ENCODE measurements at places on chromosomes 1 and 21.

GRCh38 chr1:207781312-207781711 lies 29.5 kb downstream of the CD46 start:
- no peak for DNase-seq

DNA sequence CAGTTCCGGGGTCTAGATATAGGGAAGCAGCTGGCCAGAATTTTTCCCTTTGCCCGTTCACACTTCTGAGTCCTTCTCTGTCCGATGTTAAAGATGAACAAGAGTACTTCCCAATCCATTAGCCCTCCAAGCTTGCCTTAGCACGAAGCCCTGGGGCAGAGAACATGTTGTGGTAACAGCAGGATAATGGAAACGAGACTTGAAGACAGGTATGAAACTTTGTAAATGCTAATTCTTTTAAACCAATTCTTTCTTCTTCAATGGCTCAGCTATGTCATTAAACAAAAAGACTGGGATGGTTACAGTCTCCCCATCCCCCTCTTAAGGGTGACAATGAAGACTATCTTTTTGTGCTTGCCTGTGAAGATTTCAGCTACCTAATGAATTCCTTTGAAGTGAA lies 218.5 kb downstream of the PLA2G4A start:
- no peak for DNase-seq

DNA sequence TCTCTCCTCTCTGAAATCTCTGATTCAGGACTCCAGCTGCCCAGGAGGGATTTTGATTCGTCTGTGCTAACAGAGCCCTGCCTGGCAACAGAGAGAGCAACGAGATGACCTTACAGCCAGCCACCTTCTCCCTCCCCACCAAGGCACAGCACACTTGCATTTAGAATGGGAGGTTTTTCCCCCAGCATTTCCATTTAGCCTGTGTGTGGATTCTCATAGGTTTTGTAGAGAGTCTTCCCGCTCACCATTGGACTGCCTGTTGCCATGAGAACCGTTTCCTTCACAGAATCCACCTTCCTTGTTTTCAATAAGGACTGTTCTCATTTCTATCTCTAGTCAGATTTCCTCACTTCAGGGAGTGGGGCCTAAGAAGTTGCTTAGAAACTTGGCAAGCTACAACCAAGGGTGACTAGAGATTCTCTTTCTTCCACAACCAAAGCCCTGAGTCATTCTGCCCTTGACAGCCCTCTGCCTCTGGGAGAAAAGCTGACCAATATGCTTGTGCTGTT lies 5.8 kb upstream of the IKBKE start:
- no peak for DNase-seq

- no peak for DNase-seq
These were observed 18.8 kb upstream of the EPS8L3 start for GRCh38 chr1:109782514-109782913.

- no peak for DNase-seq
These were observed 56.2 kb upstream of the COL18A1 start for GRCh38 chr21:45348591-45349327.

- no peak for DNase-seq
These were observed 70.7 kb upstream of the ZNF644 start for GRCh38 chr1:91092503-91092902.

DNA sequence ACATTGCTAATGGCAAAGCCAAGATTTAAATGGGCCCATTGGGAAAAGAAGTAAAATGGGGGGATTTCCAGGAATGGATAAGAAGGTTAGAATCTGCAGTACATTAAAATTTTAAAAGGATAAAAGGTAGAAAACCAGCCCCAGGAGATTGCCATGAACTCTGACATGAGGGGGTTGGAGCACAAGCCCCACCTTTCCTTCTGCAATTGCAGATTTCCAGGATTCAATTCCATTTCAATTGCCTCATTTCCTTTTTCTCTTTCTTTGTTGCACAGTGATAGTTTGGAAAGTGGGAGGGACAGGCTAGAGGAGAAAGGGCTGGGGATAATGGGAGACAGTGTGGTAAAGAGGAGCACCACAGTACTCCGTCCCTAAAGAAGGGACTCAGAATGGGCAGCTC lies 238.5 kb upstream of the RAB4A start:
- no peak for DNase-seq

DNA sequence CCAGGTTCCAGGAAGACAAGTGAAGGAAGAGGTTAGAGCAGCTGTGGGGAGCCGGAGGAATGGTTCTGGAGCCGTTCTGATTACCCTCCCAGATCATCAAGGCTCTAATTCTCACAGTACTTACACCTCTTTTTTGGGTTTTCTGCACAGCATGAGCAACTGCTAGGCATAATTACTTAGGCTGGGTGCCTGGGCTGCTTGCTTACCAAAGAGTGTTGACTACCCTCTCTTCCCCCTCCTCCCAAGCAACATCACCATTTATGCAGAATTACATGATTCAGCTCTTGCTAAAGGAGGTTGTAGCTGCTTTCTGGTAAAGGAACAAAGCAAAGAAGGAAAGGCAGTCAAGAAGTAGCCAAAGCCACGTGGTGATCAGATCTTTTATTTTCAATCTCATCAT lies 397.2 kb downstream of the KCNH1 start:
- no peak for DNase-seq

DNA sequence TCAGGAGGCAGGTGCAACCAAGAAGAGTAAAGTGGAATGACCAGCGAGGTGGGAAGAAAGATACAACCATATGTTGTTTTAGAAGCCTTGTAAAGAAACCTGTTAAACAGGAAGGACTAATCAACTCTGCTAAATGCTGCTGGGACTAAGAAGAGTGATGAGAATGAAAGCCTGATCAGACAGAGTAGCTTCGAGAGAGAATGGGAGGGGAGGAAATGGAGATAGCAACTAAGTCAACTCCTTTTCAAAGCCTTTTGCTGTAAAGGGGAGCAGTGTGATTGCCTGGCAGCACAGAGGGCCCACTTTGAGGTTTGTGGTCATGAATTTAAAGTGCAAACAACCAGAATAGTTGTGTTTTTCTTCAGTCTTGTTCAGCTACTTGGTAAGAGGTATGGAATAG lies 31.4 kb downstream of the SLC30A7 start:
- no peak for DNase-seq

- DNase-seq: no peak
These were observed 126.9 kb downstream of the CLIC6 start for GRCh38 chr21:34795548-34796180.

GRCh38 chr21:34536820-34537219 lies 24.8 kb upstream of the KCNE1 start:
- DNase-seq: no peak

DNA sequence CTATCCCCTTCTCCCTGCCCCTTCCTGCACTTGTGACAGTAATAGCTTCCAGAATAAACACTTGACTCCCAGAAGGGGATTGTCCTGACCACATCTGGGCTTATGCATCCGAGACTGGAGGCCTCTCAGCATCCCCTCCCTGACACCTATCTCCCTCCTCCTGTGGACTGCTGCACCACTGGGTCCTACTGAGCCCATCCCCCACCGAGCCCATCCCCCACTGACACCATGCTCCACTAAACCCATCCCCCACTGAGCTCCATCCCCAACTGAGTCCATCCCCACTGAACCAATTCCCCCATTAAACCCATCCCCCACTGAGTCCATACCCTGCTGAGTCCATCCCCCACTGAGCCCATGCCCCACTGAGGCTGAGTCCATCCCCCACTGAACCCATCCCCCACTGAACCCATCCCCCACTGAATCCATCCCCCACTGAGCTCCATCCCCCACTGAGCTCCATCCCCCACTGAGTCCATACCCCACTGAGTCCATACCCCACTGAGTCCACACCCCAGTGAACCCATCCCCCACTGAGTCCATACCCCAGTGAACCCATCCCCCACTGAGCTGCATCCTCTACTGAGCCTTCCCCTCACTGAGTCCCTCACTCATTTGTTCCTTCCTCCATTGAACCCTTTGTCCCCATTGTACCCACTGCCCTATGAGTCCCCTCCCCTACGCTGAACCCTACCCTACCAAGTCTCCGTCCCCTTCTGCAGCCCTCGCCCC lies 5.6 kb downstream of the PDZK1IP1 start:
- no peak for DNase-seq

- no peak for DNase-seq
These were observed 1252.1 kb upstream of the ADGRL4 start for GRCh38 chr1:80258659-80259058.

DNA sequence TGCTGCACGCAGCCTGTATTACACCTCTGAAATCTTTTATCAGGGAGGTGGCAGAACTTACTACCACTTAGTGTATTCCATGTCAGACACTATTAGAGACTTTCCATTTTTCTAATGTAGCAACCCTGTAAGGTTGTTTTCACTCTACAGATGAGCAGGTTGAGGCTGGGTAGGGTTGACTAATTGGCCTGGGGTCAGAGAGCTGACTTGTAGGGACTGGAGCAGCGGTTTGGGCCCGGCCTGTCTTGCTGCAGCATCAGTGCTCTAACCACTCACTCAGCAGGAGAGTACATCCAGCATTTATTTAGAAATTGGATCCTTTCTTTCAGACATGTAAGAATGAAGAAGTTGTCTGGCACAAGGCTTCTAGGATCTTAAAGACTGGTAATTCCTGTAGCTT lies 25.7 kb upstream of the NBL1 start:
- no peak for DNase-seq

- no peak for DNase-seq
These were observed 587 bp upstream of the SLC25A34 start for GRCh38 chr1:15735304-15736037.

DNA sequence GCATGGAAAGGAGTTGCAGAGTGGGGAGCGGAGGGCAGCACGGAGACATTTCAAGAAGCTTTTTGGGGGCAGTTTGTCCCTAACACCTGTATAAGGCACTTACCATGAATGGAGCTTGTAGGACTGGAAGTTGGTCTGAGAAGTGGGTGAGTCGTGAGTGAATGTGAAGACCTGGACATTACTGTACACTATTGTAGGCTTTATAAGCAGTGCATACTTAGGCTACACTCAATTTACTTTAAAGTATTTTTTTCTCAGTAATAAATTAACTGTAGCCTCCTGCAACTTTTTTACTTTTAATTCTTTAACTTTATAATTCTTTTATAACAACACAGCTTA lies 141.6 kb upstream of the ETV3 start:
- DNase-seq: no peak

- DNase-seq: no peak
These were observed 7.0 kb upstream of the ZBTB48 start for GRCh38 chr1:6572653-6573383.

GRCh38 chr1:56225964-56226815 lies 353.2 kb downstream of the PLPP3 start:
- no peak for DNase-seq

- DNase-seq: no peak
These were observed 31.3 kb upstream of the LRIG2 start for GRCh38 chr1:113041569-113042284.

DNA sequence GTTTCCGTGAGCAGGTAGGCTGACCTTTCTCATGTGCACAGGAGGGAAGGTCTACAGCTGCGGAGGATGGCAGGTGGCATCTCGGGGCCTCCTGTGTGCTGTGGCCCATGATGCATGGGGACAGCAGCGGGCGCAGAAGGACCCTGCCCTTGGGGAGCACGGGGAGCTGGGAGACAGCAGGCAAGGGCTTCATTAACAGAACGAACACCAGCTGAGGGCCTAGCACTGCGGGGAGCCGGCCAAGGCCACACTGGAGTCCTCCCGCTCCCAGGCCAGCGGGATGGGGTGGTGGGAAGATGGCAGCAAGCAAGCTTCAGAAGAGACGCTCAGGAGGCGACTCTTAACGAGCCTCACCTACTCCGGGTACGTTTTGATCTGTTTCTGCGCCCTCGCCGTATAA lies 66.6 kb downstream of the SCCPDH start:
- DNase-seq: no peak

DNA sequence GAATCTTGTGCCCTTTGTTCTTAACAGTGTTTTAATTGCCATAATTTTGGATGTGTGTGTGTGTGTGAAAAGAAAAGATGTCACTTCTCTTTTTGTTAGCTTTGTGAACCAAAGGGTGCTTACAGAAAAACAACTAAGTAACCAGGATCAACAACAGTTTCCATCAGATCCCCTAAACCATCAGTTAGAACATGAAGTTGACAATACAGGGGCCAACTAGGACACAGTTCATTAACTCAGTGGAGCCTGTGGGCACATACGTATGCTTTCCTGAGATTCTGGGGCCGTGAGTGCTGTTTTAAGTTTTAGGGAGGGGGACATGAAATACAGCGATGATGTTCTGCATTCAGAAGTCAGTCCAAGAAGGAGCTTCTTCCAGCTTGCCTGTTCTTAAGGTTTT lies 133.6 kb downstream of the TLR5 start:
- DNase-seq: no peak

GRCh38 chr21:44482581-44483287 lies 27.4 kb downstream of the LRRC3 start:
- no peak for DNase-seq

DNA sequence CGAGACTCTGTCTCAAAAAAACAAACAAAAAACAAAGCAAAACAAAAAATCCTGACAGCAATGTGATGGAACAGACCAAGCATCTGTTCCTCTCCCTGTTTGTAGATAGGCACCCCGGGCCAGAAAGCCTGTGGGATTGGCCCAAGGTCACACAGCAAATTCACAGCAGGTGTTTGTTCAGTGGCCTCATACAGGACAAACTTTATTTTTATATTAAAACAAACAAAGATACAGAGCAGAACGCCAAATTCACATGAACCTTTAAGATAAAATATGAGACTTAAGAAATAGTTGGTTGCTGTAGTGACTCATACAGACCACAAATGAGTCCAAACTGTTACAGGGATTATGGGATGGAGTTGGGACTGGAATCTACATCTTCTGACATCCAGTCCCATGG lies 2.3 kb upstream of the CELA2A start:
- no peak for DNase-seq

- DNase-seq: no peak
These were observed 116.5 kb downstream of the TBX15 start for GRCh38 chr1:118871582-118872171.

DNA sequence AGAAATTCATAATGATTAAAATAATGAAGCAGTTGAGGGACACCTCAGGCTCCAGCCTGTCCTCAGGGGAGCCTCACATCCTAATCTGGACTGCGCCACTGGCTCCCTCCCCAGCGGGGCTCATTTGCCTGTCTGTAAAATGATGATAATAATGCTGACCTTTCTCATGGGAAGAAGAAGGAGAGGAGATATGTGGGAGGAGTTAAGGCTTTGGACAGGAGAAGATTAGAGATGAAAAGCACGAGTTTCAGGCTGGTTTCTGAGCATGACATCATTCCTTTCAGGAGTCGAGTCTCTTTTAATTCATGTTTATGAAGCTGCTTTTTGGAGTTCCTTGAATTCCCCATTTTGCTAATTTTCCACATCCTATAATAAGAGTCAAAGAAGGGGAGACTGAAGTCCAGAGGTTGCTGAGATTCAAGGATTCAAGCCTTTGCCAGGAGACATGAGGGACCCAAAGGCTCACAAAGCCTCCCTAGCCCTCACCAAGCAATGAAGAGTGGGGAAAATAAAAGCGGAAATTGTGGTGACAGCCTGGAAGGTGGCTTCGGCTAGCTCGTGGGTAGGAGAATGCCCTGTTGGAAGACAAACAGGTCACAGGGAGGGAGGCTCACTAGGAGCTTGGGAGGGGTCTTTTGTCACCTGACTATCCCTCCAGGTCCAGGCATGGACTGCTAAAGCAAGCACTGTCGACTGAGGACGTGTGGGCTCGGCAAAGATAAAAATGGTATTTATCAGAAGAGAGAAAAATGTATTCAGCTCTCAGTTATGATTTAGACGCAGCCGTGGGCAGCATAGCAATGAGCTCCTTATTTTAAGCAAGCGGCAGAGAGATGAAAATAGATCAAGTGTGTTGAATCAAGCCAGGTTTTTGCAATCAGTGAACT lies 27.5 kb upstream of the STMN1 start:
- no peak for DNase-seq
